Fibroblast of skin of left quadriceps (primary cell): ENCODE measurements at places on chromosomes 4 and X.

- no peak for DNase-seq
Measured at GRCh38 chr4:122614621-122615020, 6.2 kb downstream of the IL21 start.

DNA sequence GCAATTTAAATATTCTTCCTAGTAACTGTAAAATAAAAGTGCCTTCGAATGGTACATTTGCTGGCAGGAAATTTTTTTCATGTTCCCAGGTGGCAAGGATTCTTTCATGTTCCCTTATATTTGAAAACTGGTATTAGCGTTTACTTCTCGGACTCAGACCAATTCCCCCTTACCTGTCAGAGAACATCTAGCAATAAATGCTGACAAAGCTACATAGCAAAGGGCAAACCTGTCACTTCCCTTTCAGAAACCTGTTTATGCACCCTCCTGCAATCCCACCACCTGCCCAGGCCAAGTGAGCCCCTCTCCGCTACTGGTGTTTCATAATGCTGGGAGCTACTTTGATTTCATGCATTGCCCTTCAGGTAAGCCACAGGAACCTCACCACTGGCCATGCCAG is 98.2 kb downstream of the HPRT1 start:
- DNase-seq = no peak

DNA sequence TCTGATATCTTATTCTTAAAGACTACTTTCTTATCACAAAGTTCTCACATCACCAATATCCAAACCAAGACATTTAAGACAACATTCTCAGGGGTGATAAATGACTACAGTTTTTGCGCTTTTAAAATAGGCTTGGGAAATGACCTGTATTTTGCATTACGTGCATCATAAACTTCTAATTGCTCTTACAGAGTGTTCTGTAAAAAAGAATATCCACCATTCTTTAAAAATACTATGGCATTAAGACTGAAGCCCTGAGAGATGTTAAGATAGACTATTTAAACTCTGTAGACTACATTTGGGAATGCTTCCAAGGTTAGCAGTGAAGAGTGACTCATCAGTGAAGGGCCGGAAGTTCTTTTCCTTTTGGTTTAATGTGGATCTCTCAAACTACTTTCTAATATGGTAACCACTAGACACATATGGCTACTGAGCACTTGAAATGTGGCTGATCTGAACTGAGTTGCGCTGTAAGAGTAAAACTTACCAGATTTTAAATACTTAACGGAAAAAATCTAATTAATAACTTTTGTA is 518.8 kb upstream of the FTHL17 start:
- peak; percentile 45 for DNase-seq

GRCh38 chrX:40459571-40460158 is 121.1 kb upstream of the ATP6AP2 start:
- no peak for DNase-seq

GRCh38 chr4:147996859-147997258 is 265.0 kb downstream of the ARHGAP10 start:
- no peak for DNase-seq

DNA sequence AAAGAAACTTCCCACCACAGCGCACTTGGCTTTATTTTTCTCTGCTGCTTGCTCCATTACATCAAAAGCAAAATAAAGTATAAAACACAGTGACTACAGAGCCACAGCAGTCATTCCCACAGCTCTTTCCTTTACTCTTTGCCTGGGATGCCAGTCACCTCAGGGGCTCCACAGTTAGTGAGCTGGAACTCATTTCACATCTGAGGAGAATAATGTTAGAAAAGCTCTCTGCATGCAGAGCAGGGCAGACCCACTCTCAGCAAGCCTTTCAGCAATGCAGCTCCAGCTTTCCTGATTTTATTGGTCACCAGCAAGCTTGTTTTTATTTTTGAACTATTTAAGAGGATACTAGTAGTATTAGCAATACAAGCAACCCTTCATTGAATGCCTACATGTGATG is 13.8 kb downstream of the GRXCR1 start:
- no peak for DNase-seq

DNA sequence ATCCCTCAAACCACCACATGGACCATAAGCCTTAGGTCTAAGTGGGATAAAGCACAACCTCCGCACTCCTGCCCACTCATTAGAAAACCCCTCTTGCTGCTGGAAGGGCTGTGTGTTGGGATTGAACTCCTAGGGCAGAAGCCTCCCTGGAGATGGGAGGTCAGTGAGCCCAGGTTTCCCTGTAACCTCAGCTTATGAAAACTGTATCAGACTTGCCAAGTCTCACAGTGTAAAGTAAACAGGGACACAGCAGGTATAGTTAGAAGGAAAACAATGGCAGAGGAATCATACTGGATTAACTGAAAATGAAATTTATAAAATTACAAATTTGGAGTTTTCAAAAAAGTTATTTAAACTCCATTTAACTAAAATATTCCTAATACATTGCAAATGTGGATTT is 29.9 kb downstream of the CASP6 start:
- DNase-seq = no peak

DNA sequence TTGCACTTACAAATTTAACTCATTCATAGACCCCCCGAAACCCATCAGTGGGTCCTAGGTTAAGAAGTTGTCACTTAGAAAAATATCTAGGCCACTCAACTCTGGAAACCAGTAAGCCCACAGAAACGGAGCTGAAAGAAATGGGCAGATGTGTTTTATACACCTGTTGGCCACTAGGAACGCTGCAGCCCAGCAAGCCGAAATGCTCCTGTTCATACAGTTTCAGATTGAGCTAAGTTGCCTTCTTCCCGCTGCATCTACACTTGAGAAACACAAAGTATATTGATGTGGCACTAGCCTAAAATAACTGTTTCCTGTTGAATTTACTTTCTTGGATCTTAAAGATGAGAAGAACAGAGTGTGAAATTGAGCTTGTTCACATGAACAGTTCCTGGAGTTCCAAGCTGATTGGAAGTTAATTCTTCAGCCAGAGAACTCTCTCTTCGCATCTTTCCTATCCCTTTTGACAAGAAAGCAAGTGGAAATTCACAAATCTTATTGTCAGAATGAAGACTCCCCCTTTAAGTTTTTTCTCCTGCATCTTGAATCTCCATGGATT is 174.1 kb downstream of the RBMX2 start:
- no peak for DNase-seq
